ENCODE measurements at places on chromosomes 16 and 17.
A peak's percentile ranks its signal among the peaks of the same experiment; 100 is the strongest.

GRCh38 chr17:82234211-82235055 lies 5.6 kb downstream of the SLC16A3 start:
- DNase-seq: no peak

DNA sequence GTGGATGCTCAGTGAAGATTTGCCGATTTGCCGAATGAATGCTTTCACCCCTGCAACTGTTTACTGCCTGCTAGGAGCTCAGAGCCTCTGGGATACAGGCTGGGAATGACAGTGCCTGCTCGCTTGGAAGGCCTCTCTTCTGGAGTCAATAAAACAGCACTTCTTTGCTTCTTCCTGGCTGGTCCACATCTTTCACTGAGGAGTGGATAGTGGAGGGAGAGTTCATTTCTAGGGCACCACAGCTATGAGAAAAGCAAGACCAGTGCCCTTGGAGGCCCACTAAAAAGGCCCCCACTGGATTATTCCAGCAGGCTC lies 3.1 kb upstream of the USP7 start:
- DNase-seq: no peak

DNA sequence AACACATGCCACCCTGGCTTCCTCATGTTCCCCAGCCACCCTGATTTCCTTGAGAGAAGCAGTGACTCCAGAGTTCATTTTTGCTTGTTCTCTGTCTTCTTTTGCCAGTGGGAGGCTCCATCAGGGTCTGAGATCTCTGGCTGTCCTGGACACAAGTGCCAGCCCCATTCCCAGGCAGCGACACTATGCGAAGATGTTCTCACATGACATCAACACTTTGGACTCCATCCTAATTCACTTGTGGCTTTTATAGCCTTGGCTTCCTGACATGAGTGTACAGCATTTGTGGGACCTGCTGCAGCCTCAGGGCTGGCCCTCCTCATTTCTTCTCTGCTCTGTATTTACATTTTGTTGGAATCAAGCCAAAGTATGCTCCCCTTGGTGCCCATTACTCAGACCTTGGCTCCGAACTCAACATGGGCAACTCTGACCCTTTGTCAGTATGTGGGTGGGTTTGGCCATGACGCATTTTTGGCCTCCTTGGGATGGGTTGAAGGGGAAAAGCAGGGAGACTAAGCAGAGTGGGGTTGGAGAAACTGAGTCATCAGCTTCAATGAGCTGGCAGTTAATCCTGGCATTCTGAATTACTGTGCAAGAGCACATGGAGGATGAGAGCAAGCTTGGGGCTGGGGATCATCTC lies 119.0 kb upstream of the EEF2KMT start:
- no peak for DNase-seq

- peak; percentile 35 for DNase-seq
Measured at GRCh38 chr17:30433514-30433913, 43.7 kb upstream of the GOSR1 start.

GRCh38 chr16:77905374-77905920 lies 116.9 kb upstream of the CLEC3A start:
- DNase-seq: no peak

GRCh38 chr17:37518826-37519225 lies 29.1 kb downstream of the DUSP14 start:
- DNase-seq: no peak

DNA sequence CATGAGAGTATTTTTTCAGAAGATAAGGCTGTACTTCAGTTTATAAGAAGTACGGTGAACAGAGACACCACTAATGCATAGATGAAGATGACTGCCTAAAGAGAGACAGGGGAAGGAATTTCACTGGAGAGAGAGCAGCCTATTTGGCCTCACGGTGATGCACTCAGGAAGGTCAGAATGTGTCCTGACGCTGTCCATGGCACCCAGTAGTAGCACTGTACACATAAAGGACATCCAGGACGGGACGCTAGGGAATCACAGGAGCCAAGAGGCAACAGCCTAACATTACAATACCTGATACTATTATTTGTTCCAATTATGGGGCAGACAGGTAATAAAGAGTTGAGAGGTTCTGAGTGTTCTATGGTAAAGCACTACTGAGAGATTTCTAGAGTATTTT lies 24.9 kb upstream of the LRRC37A start:
- DNase-seq: no peak

DNA sequence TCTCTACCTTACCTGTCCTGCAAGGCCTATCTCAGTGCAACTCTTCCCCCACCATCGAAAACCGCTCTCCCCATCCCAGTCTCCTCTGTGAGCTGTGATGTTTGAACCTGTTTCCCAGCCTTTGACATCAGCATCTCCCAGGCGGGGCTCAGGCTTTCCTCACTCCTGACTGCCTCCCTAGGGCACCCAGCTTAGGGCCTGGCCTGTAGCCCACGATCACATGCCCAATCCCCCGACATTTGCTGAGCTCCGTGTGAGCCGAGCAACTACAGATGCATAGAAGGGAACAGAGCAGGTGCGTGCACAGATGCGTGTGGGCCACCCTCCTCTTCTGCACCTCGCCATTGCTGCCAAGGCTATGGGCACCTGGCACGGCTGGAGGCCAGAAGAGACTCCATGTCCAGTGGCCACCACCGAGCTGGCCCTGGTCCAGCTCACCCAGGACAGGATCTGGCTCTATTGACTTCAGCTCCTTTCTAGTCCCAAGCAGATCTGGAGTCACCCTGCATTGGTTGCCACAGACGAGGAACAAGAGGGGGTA lies 35.5 kb upstream of the CMIP start:
- no peak for DNase-seq

DNA sequence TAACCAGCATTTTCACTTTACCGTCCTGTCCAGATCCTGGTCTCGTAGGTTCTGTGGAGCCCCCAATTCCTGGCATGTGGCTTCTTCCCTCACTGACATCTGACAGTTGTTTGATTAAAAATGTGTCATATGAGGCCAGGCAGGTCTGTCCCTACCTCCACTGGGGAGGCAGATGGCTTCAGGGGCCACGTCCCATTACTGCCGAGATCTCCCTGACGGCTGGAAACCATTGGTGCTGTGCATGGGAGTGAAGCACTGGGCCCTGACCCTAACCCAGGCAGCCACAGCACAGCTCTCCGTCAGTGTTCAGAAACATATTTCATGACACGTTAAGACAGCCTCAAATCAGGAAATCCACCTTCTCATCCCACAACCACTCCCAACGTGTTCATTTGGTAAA lies 77.5 kb downstream of the GNAO1 start:
- DNase-seq: no peak

GRCh38 chr17:43665084-43665936 lies 3.6 kb upstream of the MEOX1 start:
- no peak for DNase-seq

DNA sequence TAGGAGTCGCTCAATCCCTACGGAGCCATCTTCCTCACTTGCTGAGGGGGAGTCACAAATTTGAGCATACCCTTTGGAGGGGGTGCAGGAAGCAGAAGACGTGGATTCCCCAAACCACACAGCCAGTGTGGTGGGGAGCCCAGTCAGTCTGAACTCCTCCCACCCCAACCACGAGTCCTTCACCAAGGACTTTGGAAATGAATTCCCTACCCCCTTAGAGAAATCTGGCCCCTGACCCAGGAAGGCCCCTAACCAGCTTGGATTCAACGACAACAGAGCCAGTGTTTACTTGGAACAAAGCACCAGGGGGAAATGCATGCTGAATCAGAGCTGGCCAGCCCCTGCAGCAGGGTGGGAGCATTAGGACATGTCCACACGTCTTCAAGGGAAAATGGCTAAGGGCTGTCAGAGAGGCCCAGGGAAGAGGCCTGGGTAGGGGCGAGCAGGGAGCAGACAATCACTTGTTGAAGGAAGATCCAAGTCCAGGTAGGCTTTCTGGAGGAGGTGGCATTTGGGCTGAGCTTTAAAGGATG lies 5.5 kb upstream of the TMEM92 start:
- no peak for DNase-seq

DNA sequence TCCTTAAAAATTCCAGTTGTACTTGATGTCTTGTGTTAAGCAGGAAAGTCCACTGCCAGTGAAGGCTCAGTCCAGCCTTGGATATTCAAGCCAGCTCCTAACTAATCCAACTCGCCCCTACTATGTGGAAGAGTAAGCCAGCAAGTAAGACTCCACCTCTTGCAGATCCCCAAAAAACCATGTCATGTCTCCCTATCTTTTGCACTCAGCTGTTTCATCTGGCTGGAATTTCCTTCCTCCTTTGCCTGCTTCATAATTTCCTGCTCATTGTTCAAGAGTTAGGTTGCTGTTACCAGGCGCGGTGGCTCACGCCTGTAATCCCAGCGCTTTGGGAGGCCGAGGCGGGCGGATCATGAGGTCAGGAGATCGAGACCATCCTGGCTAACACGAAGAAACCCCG lies 37.8 kb downstream of the RBBP6 start:
- no peak for DNase-seq

DNA sequence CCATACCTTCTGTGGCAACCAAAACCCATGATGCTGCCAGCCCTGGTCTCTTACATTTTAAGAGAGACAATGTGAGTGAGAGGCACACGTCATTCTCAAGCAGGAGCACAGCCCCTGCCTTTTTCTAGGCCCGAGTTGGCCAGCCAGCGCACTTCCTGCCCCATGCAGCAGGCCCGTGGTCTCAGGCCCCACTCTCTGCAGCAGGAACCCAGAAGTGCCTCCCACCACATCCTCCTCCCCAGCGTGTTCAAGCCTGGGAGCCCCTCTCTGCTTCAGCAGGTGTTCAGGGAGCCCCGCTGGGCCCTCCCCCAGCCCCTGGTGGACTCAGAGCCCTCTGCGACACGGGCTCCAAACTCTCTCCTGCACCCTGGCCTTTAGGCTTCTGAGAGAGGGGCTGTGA lies 30.5 kb downstream of the ITGAE start:
- no peak for DNase-seq

GRCh38 chr17:36742267-36743000 lies 141.1 kb downstream of the MRM1 start:
- DNase-seq: no peak

GRCh38 chr17:45284176-45285140 lies 22.6 kb upstream of the SPATA32 start:
- DNase-seq: no peak

GRCh38 chr17:79556271-79556670 lies 54.6 kb downstream of the RBFOX3 start:
- no peak for DNase-seq

DNA sequence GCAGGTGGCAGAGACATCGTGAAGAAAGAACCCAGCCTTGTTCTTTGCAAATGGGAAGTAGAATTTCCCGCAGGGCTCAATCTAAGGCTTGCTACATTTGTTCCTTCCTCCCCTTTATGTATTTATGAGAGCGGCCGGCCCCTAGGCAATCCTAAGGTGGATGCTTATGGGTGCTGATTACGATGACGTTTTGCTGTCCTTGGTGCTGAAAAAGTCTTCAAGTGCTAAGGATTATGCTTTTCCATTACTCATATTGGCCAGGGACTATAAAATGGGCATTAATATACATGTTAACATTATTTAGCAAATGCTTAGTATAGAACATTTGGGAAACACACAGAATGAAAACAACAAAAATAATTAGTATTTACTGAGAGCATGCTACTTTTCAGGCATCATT lies 313.3 kb upstream of the XYLT1 start:
- no peak for DNase-seq

DNA sequence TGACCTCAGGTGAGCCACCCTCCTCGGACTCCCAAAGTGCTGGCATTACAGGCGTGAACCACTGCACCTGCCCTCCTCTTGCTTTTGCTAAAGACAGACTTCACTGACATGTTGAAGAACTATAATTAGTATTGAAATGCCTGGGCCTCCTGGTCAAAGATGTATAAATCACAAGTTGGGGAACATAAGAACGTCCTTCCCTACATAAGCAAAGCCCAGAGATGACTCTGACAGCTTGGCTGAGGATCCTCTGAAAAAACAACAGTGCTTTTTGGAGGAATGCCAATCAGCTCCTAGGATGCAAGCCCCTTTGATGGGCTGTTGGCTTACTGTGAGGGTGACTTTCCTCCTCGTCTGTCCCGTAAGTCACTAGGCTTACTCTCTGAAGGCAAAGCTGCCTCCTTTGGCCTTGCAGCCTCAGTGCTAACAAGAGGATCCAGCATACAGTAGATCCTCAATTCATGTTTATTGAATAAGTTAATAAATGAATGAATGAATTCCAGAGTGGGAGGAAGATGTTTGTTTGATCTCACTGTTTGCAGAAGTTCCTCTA lies 6.3 kb downstream of the APOH start:
- DNase-seq: no peak

- DNase-seq: no peak
Measured at GRCh38 chr16:83100679-83101078, 473.9 kb downstream of the CDH13 start.

GRCh38 chr16:78386557-78387324 lies 287.3 kb downstream of the WWOX start:
- no peak for DNase-seq

All from HTR-8/SVneo (cell line).